ENCODE measurements at places on chromosomes 16 and 17.

GRCh38 chr16:56057151-56057550 lies 134.1 kb upstream of the GNAO1 start:
- DNase-seq, result no peak

DNA sequence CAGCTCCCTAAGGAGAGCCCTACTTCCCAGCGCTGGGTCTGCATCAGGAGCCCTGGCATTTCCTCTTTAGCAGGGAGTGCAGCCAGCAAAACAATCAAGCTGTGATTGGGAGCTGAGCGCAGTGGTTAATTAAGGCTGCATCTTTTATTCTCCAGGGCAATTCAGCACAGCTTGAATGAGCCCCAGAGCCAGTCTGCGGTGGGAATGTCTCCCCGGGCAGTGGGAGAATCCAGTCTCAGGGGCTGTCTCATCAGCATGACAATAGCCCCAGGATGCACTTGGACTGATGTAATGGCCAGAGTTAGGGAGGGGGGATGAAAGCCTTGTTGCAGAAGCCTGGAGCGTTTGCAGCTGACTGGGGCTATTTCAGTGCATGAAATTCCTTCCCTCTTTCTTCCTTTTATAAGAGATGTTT lies 292.6 kb upstream of the SOX9 start:
- DNase-seq, result no peak

- no peak for DNase-seq
Observed at GRCh38 chr16:380762-381011, 1.1 kb downstream of the PGAP6 start.

DNA sequence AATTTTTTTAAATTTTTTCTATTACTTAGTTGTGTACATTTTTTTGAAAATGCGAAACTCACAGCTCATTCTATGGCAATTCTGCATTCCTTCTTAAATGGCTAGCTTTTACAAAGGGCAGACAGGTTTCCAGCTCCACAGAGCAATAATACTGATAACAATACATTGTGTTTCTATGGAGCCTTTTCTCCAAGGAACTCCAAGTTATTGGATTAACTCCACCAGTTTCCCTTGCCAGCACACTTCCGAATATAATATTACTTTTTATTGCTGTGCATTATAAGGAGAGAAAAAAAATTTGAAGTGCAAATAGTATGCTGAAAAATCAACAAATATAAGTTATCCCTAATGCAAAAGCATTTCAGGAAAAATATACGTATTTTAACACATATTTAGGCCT lies 127.5 kb upstream of the PSMD7 start:
- DNase-seq, result no peak

DNA sequence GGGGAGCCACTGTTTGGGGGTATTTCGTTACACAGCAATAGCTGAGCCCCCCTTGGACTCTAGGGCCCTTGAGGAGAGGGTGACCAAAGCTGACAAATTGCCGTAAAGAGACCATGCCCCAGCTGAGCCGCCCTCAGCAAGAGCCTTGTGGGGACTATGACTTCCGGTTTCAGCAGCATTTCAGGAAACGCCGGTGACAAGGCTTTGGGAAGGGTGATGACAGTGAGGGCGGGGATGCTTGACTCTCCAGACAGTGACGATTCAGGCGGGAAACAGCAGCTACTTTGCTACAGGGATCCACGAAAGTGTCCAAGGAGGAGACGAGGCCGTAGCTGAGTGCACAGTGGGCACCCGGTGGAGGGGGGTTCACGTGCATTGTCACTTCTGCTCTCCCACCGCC lies 360.8 kb downstream of the C16orf95 start:
- no peak for DNase-seq

GRCh38 chr17:62696256-62696655 lies 68.8 kb downstream of the MRC2 start:
- no peak for DNase-seq

DNA sequence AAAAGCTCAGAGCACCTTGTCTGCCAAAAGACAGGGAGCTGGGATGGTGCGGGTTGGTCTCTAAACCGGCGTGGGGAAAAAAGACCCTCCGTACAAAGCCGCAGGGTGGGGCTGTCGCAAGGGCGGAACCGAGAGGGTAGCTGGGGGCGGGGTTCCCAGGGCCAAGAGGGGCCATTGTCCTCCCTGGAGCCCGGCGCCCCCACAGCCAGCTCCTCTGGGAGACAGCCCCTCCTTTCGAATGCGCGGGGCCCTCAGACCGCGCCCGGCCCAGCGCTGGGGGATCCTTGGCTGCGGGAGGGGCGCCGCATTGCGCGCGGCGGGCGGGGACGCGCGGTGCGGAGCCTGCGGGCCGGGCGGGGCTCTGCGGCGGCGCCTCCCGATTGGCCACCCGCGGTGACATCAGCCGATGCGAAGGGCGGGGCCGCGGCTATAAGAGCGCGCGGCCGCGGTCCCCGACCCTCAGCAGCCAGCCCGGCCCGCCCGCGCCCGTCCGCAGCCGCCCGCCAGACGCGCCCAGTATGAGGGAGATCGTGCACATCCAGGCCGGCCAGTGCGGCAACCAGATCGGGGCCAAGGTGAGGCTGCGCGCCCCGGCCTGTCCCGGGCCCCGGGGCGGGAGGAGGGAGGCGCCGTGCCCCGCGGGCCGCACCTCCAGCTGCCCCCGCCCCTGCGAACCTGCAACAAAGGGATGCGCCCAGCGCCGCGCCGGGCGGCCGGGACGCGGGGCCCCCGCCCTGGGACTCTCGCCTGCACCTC lies at the start of gene TUBB3:
Gene TUBB3, plus strand, starts transcription at position 459 of the 756 bp plus-strand sequence. Its CDS starts 60 bp downstream, at position 519.
- DNase-seq, result peak; percentile 56

GRCh38 chr16:17277981-17278381 lies 192.8 kb downstream of the XYLT1 start:
- peak; percentile 53 for DNase-seq

DNA sequence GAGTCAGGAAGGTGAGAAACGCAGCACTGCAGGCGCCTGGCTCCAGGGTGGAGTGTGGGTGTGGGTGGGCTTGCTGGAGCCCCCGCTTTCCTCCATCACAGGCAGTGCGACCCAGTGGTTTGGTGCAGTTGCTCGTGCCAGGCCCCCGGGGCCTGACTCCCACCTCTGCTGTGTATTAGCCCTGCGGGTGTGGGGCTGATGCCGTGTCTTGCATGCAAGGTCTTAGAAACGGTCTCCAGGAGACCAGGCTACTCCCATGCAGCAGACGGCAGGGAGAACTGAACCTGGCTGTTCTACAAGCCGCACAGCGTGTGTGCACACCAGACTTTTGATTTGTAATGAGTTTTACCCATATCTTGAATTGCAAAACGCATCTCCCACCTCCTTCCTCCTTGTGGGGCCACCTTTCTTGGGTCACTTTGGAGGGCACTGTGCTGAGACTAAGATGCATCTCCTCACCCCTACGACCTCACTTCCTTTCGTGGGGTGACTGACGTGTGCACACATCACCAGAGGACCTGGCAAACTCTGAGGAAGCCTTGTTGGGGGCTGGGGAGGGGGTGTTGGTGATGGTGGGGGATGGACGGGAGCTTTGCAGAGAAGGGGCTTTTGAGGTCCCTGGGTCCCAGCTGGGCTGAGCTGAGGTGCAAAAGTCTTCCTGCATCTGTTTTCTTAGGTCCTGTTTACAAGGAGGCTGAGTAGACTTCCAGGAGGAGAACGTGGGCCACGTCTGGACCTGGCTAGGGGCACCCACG lies 101.8 kb upstream of the TNRC6C start:
- DNase-seq, result no peak

DNA sequence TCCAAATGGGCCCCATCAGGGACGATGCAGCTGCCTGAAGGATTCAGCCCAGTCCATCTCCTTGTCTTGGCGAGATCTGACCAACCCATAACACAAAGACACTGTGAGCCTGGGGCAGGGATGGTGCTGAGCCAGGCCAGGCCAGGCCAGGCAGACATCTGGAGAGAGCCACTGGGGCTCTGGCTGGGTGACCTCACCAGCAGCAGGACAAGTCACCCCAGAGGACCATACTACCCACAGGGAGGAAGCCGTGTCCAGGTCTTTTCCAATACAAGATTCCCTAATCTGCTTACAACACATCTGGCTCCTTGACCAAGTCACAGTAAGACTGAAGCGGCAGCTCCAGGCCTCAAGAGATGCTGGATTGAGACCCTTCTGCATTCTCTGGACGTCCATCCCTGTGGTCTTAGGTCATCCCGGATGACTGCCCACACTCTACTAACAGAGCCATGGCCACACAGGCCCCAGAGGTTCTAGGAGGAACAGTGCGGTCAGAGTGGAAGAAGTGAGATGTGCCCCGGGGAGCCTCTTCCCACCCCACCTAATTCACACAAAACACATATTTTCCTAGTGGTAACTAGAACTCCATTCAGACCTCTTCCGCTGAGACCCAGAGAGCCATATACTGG lies 81.8 kb upstream of the RCVRN start:
- no peak for DNase-seq

DNA sequence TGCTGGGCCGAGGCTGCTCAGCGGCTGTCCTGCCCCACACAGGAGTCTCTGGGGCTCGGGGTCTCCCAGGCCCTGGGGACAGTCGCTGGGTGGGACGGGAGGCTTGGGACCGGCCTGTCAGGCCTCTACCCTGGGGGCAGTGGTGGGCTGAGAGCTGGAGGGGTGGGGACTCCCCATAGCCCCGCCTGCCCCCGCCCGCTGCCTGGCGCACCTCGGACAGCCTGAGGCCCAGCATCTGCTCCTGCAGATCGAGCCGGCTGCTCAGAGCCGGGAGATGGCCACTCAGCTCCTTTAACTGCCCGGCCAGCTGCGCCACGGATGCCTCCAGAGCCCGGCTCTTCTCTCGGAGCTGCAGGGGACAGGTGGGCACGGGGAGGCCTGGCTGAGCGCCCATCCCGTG lies 6.7 kb downstream of the PERCC1 start:
- DNase-seq, result no peak

GRCh38 chr17:64138441-64138840 lies 8.5 kb upstream of the ERN1 start:
- no peak for DNase-seq

- no peak for DNase-seq
Observed at GRCh38 chr17:42797067-42798007, 1.2 kb downstream of the COA3 start.

DNA sequence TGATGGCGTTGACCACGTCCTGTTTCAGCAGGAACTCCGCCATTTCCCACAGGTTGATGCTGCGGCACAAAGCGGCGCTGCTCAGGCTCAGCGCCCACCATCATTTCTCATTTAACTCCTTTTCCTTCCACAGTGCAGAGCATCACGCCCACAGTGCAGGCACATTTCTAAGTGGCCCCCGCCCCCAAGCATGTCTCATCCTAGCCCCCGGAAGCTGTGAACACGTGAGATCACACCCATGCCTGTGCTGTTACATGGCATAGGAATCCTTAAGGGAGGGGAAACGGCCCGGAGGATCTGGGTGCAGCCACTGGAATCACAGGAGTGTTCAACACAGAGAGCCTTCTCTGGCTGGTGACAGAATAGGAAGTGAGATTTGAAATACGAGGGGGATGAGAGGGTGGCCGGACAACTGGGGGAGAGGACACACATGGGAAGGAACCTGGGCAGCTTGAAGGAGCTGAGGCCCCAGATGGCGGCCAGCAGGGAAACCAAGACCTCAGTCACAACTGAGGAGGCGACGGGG lies 4.7 kb downstream of the NAGPA start:
- DNase-seq, result no peak

DNA sequence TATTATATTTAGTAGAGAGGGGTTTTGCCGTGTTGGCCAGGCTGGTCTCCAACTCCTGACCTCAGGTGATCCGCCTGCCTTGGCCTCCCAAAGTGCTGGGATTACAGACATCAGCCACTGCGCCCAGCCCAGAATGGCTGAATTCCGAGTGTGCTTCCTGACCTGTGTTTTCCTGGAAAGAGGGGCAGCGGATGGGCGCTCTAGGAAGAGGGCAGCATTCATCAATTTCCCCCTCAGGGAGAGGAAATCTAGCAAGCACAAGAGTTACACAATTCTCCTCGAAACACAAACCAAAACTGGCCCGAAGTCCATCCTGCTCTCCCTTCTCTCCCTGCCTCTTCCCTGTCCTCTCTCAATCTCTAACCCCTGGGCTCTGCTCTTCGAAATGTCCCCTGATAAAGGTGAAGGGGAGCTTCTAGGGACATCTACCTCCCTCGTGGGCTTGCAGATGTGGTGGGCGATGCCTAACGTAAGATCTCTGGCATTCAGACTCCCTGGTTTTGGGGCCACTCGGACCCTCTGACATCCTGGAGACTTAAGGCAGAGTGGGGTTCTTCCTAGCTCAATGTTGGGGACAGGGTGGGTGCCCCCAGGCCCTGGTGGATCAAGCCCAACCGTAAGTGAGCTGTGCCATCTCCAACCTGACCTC lies 1.0 kb downstream of the IL27 start:
- DNase-seq, result no peak

DNA sequence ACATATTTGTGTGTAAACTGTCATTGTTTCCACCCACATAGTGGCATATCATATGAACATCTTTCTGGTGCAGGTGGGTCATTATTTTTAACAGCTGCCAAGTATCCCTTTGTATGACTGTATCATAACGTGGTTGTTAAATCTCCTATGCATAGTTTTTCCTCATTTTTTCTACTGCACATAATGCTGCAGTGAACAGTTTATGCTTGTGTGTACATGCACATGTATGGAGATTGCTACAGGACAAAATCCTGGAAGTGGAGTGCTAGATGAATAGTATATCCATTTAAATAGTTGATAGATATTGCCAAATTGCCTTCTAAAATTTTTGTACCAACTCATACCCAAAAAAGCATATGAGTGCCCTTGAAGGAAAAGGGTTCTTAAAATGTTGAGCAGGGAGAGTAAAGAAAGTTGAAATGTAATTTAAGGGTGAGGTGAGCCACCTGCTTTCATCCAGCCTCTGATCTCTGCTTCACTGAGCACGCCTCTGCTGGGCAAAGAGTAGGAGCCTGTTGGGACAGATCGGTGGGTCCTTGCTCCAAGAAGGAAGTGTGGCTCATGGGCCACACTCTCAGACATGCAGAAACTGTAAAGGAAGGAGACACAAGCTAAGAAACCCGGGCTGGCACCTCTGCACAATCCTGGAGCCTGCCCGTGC lies 55.3 kb downstream of the HLF start:
- DNase-seq, result no peak

GRCh38 chr17:10623737-10624338 lies 33.3 kb downstream of the MYH3 start:
- DNase-seq, result no peak

DNA sequence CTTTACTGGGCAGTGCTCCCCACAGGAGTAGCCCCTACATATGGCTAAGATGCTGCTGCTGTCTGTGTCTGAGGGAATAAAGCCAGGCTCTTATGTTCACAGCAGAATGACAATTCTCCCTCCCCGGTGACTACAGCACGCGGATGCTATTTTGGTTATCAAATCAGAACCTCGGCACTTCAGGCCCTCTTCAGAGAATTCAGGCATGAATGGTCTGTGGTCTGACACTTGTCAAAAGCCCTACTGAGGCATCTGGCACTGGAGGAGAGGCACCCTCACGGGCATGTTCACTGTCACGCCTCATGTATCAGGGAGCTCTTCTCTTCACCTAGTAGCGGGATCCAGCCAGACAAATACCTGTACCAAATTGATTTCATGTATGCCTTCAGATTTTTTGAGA lies 30.4 kb downstream of the KIAA0513 start:
- no peak for DNase-seq

All from prostate gland (tissue), 2 donors.